Stimulated activated CD8-positive, alpha-beta memory T cell treated with anti-CD3 and anti-CD28 coated beads, Interleukin-15, amount 100 ng/mL, for 24 hours (primary cell): ENCODE measurements at places on chromosomes 5 and 9.

DNA sequence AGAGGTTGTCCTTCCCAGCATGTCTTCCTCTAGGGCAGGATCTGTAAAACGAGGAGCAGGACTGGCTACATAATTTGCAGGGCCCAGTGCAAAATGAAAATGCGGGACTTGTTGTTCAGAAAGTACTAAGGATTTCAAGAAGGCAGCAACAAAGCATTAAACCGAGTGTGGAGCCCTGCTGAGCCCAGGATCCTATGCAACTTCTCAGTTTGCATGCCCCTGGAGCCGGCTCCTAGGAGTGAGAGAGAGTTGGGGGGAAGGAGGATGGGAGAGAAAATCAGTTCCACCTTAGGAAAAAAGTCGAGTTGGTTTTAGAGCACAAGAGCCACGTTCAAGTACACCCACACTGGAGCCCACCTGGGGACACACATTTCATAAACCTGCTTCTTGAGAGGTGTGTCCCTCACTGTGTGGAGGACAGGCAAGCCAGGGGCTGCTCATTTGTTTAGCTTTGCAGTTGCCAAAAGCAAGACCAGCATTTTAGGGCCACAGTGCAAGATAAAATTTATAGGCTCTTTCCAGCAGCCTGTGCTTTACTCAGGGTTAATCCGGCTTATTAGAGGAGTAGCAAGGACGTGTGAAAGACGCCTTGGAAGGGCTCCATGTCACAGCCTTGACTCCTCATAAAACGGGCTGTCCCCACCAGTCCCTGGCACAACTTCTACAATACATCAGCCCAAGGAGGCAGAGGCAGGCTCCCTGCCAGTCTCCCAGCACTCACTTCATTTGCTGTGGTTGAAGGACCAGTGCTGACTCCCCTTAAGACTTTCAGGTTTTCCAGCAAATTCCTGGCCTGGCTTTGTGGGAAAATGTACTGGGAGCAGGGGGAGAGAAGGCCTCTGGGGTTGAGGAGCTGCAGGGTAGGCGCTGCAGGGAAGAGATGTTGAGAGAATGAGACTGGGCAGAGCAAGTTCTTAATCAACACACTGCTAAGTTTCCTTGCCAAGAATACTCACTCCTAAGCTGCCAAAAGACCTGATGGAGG lies 159.7 kb upstream of the SEMA6A start:
- DNase-seq = no peak

GRCh38 chr9:131701789-131702337 lies 38.0 kb downstream of the RAPGEF1 start:
- DNase-seq = no peak

- no peak for DNase-seq
Measured at GRCh38 chr5:2172471-2172870, 289.7 kb upstream of the IRX4 start.

- DNase-seq = no peak
Measured at GRCh38 chr5:147483961-147484707, 25.7 kb downstream of the DPYSL3 start.
